Cardiac muscle cell (in vitro differentiated cells and primary cell): ENCODE measurements at places on chromosomes 2 and 18. TPM values are rescaled to one million over a fixed set of nuclear protein-coding genes. Genes with fewer than 3 reads are reported as not detected.

The C2orf81 gene
- 7.6 and 9.5 TPM in 2 replicates for total RNA-seq

The C1GALT1C1L gene
- total RNA-seq: 0.60 TPM in 1 of 2 replicates, not detected in the other

The IGFBP2 gene
- 402 and 451 TPM in 2 replicates for total RNA-seq

The TCF7L1 gene
- total RNA-seq: 1.5 and 5.3 TPM in 2 replicates

GRCh38 chr2:238513346-238513745 is 86.6 kb downstream of the ASB1 start:
- DNase-seq: peak; percentile 70
- no peaks in the 10 kb centered on the region for H3K4me1 ChIP-seq
- no peaks in the 10 kb centered on the region for H3K36me3 ChIP-seq
- no peak overlapping the region for H3K27ac ChIP-seq
- no peak overlapping the region for H3K4me3 ChIP-seq

DNA sequence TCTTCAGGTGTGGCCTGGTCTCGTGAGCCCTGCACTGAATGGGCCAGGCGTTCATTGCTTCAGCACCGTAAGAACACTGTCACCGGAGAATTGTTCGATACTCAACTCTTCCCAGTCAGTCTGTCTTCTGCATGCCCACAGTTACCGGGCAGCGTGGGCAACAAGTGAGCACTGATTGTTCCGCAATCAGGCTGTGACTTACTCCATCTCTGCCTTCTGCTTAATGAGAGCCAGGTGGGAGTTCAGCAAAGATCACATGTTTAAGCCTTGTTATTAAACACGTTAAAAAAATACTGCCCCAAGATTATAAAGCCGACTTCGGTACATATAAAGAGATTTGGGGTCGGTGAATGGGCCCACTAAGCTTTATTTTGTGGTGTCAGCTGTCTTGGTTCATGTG is 3.7 kb downstream of the STEAP3 start:
- H3K27ac ChIP-seq: no peak overlapping the region
- no peaks in the 10 kb centered on the region for H3K36me3 ChIP-seq
- peaks cover 24% of the 10 kb centered on the region for H3K27me3 ChIP-seq
- H3K4me1 ChIP-seq: peaks cover 8% of the 10 kb centered on the region
- DNase-seq: no peak
- no peak overlapping the region for H3K4me3 ChIP-seq

DNA sequence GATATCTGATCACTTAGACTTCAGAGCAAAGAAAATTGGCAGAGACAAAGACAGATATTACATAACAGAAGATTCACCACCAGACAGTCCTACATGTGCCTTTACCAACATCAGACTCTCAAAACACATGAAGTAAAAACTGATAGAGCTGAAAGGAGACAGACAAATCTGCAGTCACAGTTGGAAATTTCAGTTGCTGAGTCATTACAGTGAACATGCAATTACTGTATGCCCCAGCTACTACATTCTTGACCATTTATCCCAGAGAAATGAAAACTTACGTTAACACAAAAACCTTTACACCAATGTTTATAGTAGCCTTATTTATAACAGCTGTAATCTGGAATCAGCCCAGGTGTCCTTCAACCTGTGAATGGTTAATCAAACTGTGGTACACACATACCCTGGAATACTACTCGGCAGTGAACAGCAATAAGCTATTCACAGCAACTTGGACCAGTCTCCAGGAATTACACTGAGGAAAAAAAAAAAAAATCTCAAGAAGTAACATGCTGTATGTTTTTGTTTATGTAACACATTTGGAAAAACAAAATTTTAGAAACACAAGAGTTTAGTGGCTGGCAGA is 7.5 kb upstream of the SCLY start:
- no peaks in the 10 kb centered on the region for H3K4me1 ChIP-seq
- no peak overlapping the region for H3K4me3 ChIP-seq
- DNase-seq: peak; percentile 2
- no peak overlapping the region for H3K27ac ChIP-seq
- no peaks in the 10 kb centered on the region for H3K36me3 ChIP-seq
- H3K27me3 ChIP-seq: no peaks in the 10 kb centered on the region

GRCh38 chr2:176187899-176188773 is at the start of gene HOXD1:
TSS of gene HOXD1 (plus strand) at chr2:176188668. CDS start at chr2:176188802, 134 bp downstream.
- peak within 1 kb of the TSS; percentile 33 for H3K4me3 ChIP-seq
- DNase-seq: no peak
- no peak within 1 kb of the TSS for H3K27ac ChIP-seq
- no peaks in the 10 kb centered on the region for H3K36me3 ChIP-seq

- H3K4me3 ChIP-seq: no peak overlapping the region
- peaks cover 20% of the 10 kb centered on the region for H3K4me1 ChIP-seq
Observed at GRCh38 chr2:54404270-54404669, 51.9 kb upstream of the SPTBN1 start.

DNA sequence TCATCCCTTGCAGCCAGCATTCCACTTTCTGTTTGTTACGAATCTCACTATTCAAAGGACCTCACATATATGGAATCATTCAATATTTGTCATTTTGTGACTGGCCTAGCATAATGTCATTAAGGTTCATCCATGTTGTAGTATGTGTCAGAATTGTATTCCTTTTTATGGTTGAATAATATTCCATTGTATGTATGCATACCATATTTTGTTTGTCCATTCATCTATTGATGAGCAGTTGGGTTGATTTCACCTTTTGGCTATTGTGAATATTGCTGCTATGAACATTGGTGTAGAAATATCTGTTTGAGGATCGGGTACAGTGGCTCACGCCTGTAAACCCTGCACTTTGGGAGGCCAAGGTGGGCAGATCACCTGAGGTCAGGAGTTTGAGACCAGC is 35.0 kb downstream of the PSMD14 start:
- H3K27me3 ChIP-seq: no peaks in the 10 kb centered on the region
- H3K36me3 ChIP-seq: no peaks in the 10 kb centered on the region
- no peak overlapping the region for H3K4me3 ChIP-seq

DNA sequence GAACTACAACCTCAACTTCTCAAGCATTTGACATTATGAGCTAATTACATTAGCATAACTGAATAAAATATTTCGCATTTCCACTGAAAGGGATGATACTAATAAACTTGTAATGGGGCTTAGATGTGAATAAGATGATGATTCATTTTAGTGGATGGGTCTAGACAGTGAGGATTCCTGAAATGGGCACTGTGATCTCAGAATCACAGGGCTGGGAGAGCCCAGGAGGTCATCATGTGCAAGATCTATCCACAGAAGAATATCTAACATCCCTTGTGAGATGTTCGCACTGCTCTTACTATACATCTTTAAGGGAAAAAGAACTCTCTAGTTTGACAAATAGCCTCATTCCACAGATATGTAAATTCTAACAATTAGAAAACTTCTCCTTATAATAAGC is 245.7 kb downstream of the DYM start:
- no peaks in the 10 kb centered on the region for H3K27me3 ChIP-seq
- no peak overlapping the region for H3K27ac ChIP-seq
- no peaks in the 10 kb centered on the region for H3K4me1 ChIP-seq
- H3K4me3 ChIP-seq: no peak overlapping the region

GRCh38 chr2:234836271-234836670 is 115.5 kb upstream of the SH3BP4 start:
- H3K27me3 ChIP-seq: no peaks in the 10 kb centered on the region
- no peaks in the 10 kb centered on the region for H3K36me3 ChIP-seq
- peak overlapping the region; percentile 83 for H3K27ac ChIP-seq
- DNase-seq: peak; percentile 15

- no peaks in the 10 kb centered on the region for H3K36me3 ChIP-seq
- no peaks in the 10 kb centered on the region for H3K27me3 ChIP-seq
- H3K4me3 ChIP-seq: no peak overlapping the region
- no peak for DNase-seq
Observed at GRCh38 chr18:62900132-62900883, 185.0 kb downstream of the PHLPP1 start.

DNA sequence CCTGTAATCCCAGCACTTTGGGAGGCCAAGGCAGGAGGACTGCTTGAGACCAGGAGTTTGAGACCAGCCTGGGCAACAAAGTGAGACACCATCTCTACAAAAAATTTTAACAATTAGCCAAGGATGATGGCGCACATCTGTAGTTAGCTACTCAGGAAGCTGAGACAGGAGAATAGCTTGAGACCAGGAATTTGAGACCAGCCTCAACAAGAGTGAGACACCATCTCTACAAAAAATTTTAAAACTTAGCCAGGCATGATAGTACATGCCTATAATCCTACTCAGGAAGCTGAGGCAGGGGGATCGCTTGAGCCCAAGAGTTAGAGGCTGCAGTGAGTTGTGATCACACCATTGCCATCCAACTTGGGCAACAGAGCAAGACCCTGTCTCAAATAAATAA is 7.0 kb downstream of the MEMO1 start:
- H3K27me3 ChIP-seq: no peaks in the 10 kb centered on the region
- H3K36me3 ChIP-seq: no peaks in the 10 kb centered on the region
- no peak overlapping the region for H3K27ac ChIP-seq
- no peak for DNase-seq

DNA sequence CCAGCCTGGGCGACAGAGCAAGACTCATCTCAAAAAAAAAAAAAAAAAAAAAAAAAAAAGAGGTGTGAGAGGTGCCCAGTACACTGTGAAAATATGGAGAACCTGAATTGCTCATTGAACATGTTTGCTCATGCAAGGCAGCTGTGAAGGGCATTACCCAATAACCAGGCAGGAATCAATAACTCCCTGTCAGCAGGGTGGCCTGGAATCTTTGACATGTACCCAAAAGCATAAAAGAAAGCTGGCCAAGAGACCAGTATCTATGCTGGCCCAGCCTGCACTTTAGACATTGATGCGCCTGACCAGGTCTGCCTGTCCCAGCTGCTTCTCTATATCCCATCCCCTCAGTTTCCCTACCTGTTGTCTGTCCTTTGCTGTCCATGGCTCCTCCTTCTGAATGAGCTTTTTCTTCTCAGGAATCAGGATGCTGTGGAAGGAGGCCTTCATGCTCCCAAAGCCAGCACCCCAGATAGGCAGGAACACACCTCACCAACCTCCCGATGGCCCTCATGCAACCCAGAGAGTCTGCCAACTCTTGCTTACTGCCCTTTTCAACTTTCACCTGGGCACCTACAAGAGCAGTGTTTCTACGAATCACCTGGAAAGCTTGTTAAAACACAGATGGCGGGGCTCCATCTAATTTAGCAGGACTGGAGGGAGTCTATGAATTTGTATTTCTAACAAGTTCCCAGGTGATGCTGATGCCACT is 83.4 kb upstream of the PPP1CB start:
- no peak for DNase-seq
- H3K36me3 ChIP-seq: no peaks in the 10 kb centered on the region
- no peak overlapping the region for H3K4me3 ChIP-seq
- no peak overlapping the region for H3K27ac ChIP-seq
- H3K4me1 ChIP-seq: peaks cover 17% of the 10 kb centered on the region

GRCh38 chr2:31284107-31284506 is 50.2 kb downstream of the EHD3 start:
- no peaks in the 10 kb centered on the region for H3K27me3 ChIP-seq
- H3K27ac ChIP-seq: no peak overlapping the region
- no peaks in the 10 kb centered on the region for H3K4me1 ChIP-seq

- no peaks in the 10 kb centered on the region for H3K36me3 ChIP-seq
- no peak for DNase-seq
- no peak overlapping the region for H3K27ac ChIP-seq
- no peaks in the 10 kb centered on the region for H3K4me1 ChIP-seq
Observed at GRCh38 chr2:225041207-225041850, 939 bp downstream of the DOCK10 start.

DNA sequence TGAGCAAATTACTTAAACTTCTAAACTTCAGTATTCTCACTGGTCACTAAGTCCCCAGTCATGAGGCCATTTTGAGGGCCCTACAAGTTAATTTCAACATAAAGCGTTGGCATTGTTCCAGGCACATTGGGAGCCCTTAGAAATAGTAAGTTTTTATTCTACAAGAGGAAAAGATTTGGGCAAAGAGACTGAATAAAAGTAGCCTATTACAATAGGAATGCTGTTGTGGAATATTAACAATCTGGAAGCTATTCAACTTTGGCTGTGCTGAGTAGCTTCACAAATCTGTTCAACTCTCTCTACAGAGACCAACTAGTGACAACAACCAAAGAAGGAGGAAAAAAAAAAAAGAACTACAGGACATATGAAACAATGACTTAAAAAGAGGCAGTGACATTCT is 1287.5 kb upstream of the NXPH2 start:
- no peak for DNase-seq
- no peak overlapping the region for H3K27ac ChIP-seq
- no peaks in the 10 kb centered on the region for H3K4me1 ChIP-seq
- H3K27me3 ChIP-seq: no peaks in the 10 kb centered on the region
- H3K4me3 ChIP-seq: no peak overlapping the region
- no peaks in the 10 kb centered on the region for H3K36me3 ChIP-seq

DNA sequence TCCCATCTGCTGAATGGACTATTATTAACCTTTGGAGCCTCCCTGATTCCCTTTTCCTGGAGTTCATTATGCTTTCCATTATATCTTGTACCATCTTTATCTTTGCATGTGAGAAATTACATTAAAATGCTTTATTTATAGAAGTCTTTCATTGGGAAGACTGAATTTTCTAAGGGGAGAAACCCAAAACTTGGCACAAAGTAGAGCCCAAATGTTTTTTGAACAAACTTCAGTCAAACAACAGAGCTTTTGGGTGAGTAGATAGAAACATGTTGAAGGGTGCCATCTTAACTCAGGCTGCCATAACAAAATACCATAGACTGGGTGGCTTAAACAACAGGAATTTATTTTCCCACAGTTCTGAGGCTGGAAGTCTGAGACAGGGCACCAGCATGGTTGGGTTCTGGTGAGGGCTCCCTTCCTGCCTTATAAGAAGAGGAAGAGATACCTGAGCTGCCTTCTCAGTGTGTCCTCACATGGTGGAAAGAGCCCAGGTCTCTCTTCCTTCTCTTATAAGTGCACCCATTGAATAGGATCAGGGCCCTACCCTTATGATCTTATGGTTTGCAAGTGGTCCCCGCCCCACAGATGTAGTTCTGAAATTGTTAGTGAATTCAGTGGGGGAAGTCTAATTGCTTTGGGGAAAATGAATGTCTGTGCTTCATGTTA is 19.2 kb downstream of the RALB start:
- no peak overlapping the region for H3K27ac ChIP-seq
- no peak overlapping the region for H3K4me3 ChIP-seq

GRCh38 chr2:5706717-5707455 is 14.7 kb downstream of the SOX11 start:
- peaks cover 9% of the 10 kb centered on the region for H3K4me1 ChIP-seq
- H3K27ac ChIP-seq: no peak overlapping the region
- H3K36me3 ChIP-seq: no peaks in the 10 kb centered on the region
- H3K4me3 ChIP-seq: no peak overlapping the region

DNA sequence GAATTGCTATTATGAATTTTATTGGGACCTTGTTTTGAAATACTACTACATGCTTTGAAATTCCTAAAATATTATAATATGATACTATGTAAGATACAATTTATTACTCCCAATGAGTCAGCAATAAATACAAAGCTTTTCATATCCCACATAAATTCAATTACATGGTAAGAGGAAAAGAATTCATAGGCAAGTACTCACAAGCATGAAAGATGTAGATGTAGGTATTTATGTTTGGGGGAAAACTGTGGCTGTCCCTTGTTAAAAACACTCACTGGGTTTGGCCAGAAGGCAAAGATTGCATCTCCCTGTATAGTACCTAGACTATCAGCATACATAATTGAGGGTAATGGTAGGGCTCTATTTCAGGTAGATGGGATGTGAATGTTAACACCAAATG is 90.4 kb downstream of the MBD2 start:
- DNase-seq: no peak
- H3K4me1 ChIP-seq: peaks cover 11% of the 10 kb centered on the region
- no peaks in the 10 kb centered on the region for H3K36me3 ChIP-seq
- no peaks in the 10 kb centered on the region for H3K27me3 ChIP-seq
- no peak overlapping the region for H3K4me3 ChIP-seq
